CD4-positive, alpha-beta T cell treated with Interleukin-15 for 1 hour (primary cell): ENCODE measurements at places on chromosomes 2 and 18.

- DNase-seq, result no peak
Observed at GRCh38 chr2:144461308-144461766, 58.6 kb downstream of the ZEB2 start.

- no peak for DNase-seq
Observed at GRCh38 chr18:46740046-46740445, 16.8 kb downstream of the ST8SIA5 start.

DNA sequence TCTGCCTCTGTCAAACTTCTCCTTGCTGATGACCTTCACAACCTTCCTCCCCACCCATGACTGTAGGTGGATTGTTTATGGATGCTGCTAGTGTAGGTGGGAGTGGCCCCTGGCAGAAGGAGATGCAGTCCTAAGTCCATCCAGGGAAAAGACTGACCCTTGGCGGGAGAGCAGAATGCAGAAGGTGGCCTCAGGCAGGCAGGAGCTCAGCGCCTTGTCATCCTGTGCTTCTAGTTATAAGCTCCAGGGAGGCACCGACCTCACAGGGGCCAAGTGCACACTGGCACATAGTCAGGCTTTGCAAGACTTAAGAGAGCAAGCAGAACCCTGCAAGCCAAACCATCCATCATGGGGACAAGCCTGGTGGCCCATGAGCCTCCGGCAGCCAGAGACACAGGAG lies 74.4 kb downstream of the CAPN13 start:
- DNase-seq, result no peak

- DNase-seq, result no peak
Observed at GRCh38 chr2:212538305-212539071, at the start of gene ERBB4. TSS of gene ERBB4 (minus strand) at chr2:212538802. CDS start at chr2:212538530, 272 bp downstream.

- no peak for DNase-seq
Observed at GRCh38 chr2:67565761-67566160, 168.6 kb downstream of the ETAA1 start.

GRCh38 chr2:197075754-197076337 lies 149.3 kb upstream of the PGAP1 start:
- DNase-seq, result no peak

- DNase-seq, result peak; percentile 79
Observed at GRCh38 chr2:16608661-16609643, 56.7 kb downstream of the CYRIA start.

GRCh38 chr2:218991674-218992168 lies 1.5 kb downstream of the CRYBA2 start:
- no peak for DNase-seq

DNA sequence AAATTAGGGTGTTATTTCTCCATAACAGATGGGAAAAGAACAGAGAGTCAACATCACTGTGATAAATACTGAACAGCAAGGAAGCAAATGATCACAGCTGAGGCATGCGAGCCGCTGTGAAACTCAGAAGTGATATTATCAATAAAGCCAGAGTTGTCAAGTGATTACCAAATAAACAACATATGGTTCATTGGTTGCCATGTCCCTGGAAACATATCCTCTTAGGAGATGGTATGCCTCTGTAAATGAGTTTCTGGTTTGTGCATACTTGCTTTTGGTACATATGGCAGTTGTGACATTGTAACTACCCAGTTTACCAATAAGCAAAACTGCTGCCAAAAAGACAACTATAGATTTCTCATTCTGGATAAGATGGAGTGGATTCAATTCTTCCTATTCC lies 23.8 kb downstream of the RAPGEF4 start:
- no peak for DNase-seq

- DNase-seq, result no peak
Observed at GRCh38 chr2:180184506-180184905, 177.4 kb upstream of the CWC22 start.

- DNase-seq, result no peak
Observed at GRCh38 chr2:206802654-206803514, 37.5 kb downstream of the FASTKD2 start.

GRCh38 chr2:119673796-119674195 lies 5.2 kb upstream of the TMEM177 start:
- no peak for DNase-seq

DNA sequence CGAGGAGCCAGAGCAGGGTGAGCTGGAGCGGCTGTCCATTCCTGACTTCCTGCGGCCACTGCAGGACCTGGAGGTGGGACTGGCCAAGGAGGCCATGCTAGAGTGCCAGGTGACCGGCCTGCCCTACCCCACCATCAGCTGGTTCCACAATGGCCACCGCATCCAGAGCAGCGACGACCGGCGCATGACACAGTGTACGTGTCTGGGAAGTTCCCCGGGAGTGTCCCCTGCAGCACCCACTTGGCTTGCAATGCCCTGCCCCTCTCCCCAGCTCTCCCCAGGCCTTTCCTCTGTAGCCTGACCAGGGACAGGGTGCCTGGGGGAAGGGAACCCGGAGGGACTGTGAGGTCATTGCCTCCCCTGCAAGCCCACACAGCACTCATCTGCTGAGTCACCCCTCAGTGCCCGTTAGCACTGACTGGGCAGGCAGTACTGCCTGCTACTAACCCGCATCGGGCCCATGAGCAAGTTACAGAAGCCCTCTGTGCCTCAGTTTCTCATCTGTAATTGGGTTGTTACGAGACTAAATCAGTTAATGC lies 29.4 kb upstream of the GMPPA start:
- DNase-seq, result no peak

GRCh38 chr2:39118786-39119499 lies 1.9 kb downstream of the SOS1 start:
- DNase-seq, result no peak

DNA sequence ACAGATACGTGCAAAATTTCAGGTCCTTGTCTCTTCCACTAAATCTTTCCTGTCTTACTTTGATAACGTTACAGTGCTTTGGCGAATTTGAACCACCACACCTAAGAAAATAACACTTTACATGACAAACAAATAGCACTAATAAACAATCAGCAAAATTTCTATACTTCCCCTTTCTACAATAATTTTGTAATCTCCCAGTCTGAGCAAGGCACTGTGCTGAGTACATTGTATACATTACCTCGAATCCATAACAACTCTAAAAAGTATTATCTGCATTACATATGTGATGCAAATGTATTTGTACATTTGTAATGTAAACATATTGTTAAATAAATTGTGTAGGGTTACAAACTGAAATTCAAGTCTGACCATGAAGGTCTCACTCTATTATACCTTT lies 49.9 kb downstream of the RTN4 start:
- no peak for DNase-seq

- no peak for DNase-seq
Observed at GRCh38 chr2:172736424-172737174, 954 bp downstream of the RAPGEF4 start.

DNA sequence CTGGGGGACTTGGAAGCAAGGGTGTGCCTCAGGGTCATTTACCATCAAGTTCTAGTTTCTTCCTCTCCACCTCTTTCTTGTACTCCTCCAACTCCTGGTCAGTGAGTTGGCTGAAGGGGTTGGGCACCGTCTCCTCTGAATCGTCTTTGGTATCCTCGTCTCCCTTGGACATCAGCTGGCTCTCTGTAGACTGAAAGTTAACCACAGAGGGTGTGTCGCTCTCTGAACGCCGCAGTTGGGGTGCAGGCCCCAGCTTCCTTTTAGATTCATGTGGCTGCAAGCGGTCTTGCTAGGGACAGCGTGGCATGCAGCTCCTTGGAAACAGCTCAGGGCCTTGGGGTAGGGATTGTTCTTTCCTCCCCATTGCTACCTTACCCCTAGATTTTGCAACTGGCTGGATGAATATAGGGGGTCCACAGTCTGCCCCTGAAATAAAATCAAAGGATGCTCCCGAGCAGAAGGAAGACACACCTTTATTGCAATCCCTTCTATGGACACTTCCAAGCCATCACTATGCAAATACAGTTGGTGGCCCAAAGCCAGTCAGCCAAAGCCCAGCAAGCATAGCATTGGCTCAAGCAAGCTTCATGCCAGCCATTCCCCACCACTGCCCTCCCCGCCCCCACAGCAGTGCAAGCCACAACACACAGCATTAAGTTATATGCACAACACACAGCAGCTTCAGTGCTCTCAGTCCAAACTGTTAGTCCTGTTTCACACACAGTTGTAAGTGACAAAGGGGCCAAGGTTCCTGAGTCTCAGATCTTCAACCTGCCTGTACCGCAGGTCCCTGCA lies 93.2 kb downstream of the ADD2 start:
- no peak for DNase-seq

DNA sequence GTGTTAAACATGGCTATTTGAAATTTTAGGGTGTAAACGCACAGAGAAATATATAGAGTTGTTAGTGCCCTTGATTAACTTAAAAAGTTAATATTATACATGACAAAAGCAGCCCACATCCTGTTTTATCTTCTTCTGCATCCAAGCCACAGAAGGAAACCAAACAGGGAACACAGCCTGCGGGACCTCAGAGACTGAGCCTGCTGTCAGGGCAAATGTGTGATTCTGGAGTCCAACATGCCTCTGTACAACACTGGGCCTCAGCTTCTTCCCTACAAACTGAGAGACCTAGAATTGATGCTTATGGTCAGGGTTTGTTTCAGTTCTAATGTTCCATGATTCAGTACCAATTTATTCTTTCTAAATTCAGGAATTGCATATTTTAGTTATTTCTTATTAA lies 404.7 kb downstream of the FBXO15 start:
- DNase-seq, result no peak

DNA sequence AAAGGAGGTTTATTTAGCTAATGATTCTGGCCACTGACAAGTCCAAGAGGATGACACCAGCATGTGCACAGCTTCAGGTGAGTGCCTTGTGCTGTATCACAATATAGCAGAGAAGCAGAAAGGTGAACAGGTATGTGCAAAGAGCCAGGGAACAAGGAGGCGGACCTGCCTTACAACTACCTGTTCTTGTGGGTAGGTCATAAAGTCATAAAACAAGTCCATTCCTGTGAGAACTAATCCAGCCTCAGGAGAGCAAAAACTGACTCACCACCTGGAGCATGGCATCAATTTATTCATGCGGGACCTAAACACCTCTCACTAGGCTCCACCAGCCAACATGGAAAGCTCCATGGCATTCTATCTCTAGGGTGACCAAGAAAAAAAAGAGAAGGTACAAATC lies 234.2 kb downstream of the ASXL3 start:
- no peak for DNase-seq

DNA sequence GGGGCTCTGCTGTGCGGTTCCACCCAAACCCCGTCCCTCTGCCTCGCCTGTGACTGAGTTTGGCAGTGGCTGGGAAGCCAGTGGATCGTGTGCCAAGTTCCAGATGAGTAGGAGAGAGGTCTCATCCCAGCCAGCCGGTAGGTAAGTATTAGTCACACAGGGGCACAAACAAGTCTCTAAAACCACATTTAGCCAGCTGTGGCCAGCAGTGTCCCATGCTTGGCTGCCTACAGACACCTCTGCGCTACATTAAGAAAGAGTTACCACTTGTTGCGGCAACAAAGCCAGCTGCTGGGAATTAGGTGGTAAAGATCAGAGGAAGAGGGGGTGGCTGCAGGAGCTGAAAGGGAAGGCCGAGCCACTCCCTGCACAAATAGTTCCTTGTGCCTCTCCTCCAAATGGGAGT lies 81.2 kb downstream of the GATA6 start:
- DNase-seq, result no peak

DNA sequence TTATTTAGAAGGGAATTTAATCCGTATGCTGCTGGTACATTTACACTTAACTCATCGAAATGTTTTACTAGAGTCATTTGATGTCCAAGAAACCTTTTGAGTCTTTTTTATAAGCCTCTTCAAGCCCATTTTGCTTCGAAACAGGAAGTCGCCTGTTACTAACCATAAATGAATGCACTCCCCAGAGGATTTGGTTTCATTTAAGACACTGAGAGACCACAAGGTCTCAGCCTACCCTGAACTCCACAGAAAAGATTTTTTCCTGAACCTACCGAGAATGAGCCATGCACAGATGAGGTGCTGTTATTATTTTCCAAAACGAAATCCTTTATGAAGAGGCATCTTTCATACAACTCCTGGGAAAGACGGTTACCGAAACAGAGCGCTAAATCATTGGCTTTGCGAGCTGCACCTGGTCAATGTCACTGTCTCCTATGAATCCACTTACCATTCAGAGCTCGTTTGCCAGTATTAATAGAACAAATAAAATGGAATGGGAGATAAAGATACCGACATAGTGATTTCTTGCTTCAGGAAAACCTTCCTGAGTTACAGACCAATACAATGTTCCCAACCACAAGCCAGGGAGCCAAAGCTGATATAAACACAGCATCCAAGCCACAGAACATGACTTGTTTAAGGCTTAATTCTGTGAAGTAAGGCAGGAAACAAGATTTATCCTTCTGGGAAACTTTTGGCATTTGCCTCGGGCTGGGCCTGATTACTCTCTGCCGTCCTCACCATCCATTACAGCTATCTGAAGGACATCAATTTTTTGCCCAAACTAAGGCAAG lies 382.1 kb downstream of the OSR1 start:
- DNase-seq, result no peak

- no peak for DNase-seq
Observed at GRCh38 chr2:46144133-46144800, 152.9 kb upstream of the EPAS1 start.

- DNase-seq, result peak; percentile 61
Observed at GRCh38 chr2:85750587-85751575, 2.9 kb upstream of the ATOH8 start.

GRCh38 chr2:233764264-233764663 lies 4.2 kb downstream of the UGT1A1 start:
- no peak for DNase-seq

DNA sequence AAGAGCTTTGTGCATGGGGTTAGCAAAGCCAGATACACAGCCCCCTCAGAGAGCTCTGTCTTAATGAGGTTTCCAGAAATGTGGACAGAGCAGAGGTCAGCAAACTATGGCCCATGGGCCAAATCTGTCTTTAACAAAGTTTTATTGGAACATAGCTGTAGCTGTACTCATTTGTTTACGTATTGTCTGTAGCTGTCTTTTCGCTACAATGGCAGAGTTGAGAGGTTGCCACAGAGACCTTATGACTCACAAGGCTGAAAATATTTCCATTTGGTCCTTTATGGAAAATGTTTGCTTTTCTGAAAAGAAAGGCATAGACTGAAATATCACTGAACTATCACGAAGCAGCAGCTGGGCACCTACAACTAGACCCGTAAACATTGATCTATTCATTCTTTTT lies 841.8 kb downstream of the SLC4A3 start:
- DNase-seq, result no peak

DNA sequence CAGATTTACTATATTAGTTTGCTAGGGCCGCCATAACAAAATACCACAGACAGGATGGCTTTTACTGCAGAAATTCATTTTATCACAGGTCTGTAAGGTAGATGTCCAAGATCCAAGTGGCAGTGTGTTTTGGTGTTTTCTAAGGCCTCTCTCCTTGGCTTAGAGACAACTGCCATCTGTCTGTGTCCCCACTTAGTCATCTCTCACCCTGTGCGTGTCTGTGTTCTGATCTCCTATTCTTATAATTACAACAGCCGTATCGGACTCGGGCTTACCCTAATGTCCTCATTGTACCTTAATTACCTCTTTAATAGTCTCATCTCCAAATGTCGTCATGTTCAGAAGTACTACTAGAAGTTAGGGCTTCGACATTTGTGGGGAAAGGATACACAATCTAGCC lies 362.3 kb upstream of the CDH19 start:
- no peak for DNase-seq

- no peak for DNase-seq
Observed at GRCh38 chr2:191465766-191466420, 212.0 kb upstream of the NABP1 start.
